ENCODE measurements at places on chromosomes 6 and 20.
A peak's percentile ranks its signal among the peaks of the same experiment; 100 is the strongest.

DNA sequence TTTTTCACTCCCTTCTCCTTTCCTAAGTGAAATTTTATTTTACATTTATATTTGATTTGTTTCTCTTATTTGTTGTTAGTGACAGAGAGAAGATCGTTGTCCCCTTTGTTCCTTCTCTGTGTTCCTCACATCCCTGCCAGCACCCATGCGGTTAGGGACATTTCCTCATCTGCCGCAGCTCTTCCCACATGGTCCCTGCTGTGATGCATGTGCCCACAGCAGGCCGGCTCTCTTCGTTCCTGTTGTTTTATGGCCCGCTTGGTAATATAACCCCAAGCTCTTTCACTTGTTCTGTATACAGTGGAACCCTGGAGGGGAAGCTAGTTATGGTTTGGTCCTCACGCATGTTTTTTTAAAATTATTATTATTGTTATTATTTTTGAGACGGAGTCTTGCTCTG lies 23.6 kb downstream of the DTD1 start:
- no peak for DNase-seq

DNA sequence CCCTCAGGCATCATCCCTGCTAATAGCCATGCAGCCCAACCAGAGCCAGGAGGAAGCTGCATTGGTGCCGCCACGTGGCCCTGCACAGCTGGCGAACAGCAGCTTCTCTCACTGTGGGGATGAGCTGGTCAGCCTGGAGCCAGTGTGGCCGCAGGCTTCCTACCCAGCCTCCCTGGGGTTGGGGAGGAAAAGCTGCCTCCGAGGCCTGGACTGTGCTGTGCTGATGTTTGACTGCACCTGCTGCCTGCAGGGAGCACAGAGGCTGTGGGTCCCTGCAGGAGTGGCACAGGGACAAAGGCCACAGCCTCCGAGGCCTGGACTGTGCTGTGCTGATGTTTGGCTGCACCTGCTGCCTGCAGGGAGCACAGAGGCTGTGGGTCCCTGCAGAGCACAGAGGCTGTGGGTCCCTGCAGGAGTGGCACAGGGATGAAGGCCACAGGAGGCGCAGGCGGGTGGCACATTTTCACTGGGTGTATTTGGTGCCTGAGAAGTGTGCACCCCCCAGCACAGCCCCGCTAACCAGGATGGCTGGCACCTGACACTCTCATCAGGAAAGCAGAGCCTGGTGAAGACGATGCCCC lies 83.9 kb downstream of the DLL1 start:
- DNase-seq: no peak

DNA sequence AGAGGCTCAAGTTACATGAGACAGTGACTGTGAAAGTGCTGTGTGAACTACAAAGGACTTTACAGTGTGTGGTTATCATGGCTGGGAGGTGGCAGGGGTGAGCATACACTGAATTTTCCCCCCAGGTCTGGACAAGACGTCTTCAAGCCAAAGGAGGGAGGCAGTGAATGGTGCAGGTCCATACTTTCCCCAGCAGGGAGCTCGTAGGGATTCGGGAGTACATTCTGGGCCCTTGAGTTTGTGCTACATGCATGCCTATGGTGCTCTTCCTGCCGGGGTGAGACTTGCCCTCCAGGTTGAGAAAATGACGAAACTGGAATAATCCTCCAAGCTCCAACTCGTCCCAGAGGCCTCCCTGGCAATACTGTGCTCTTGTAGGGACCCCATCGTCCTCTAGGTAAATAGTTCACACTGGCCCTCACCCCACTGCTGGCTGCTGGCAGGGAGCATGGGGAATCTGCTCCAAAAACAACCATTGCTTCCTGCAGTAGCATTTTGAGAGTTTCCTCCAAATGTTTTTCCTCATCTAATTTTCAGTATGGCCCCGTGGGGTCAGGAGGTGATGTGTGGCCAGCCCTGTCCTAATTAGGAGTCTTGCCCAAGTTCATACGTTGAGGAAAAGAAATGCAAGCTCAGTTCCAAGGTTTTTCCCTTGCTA lies 57.6 kb downstream of the ZNF831 start:
- no peak for DNase-seq

- no peak for DNase-seq
Observed at GRCh38 chr6:40962241-40962640, 76.8 kb downstream of the UNC5CL start.

DNA sequence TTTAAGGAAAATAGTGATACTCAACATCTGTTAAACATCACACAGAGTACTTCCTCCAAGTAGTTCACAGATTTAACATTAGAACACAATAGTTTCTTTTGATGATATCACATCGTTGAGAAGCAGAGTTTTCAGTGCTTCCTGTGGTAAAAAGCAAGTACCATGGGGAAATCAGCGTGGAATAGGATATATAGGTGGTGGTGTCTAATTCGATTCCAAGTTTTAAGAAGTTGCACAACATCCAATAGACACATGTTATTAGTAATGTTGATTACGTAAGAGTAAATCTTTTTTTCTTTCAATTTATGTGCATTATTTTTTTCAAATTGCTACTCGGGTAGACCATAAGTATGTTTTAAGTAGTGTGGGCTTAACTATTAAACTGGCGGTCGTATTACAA lies 360.7 kb downstream of the NKAIN2 start:
- no peak for DNase-seq

- DNase-seq: no peak
Observed at GRCh38 chr6:4924661-4925271, 79.1 kb downstream of the RPP40 start.

DNA sequence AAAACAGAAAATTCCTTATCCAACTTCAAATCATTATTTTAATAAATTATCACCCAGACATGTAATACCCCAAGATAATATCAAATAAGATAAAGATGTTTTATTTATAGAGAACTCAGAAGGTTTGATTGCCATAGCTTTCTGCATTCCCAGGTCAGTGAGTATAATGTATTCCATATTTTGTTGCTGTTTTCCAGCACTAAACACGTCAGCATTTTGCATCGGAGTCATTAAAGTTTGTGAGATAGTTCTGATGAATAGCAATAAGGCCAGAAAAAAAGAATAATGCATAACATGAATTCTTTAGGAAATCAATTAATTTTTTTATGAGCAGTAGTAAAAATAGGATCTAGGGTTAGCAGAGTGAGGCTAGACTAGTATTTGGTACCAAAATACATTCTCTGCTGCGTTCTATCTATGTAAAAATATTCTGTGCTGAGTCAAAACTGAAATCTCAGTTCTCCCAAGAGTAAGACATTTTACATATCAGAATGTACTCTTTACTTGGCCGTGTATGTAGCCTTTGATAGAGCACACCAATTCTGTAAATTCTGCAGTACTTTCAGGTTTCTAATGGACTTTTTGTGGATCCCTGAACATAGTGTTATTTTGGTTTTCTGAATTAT lies 269.9 kb upstream of the AGPAT4 start:
- DNase-seq: no peak

- DNase-seq: no peak
Observed at GRCh38 chr6:137775227-137775626, 91.8 kb upstream of the TNFAIP3 start.

DNA sequence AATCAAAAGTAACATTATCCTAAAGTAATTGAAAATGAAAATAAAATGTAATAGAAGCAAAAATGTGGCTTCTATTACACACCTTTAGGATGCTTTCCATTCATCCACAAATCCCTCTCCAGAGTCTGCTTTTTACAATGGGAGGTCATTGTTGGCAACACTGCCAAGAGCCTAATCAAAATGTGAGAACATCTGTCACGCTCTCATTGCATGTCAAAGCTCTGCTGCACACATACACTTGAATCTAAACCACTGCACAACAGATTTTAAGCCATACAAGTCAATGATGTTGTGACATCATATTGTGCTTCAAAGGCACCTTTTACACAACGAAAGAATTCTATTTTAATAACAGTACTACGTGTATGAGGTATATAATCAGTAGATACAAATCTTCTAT lies 82.1 kb downstream of the PREP start:
- DNase-seq: no peak

- no peak for DNase-seq
Observed at GRCh38 chr6:135215160-135215559, 34.1 kb downstream of the MYB start.

- peak; percentile 2 for DNase-seq
Observed at GRCh38 chr6:68572525-68572924, 62.6 kb upstream of the ADGRB3 start.

DNA sequence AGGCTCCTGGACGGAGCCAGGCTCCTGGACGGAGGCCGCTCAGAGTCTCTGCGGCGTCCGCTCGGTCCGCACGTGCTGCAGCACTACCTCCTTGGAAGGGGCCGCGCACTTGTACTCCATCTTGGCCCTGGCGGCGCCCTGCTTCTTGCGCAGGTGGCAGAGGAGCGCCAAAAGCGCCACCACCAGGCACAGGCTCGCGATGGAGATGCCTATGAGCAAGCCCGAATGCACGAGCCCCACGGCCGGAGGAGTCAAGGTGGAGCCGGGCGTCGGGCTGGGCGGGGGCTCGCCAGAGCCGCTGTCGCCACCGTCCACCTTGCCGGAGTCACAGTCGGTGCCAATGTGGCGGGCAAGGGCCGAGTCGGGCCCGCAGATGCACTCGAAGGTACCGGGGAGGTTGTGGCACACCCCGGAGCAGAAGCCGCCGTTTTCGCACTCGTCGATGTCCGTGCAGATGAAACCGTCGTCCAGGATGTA lies 1.7 kb downstream of the THBD start:
- DNase-seq: no peak

DNA sequence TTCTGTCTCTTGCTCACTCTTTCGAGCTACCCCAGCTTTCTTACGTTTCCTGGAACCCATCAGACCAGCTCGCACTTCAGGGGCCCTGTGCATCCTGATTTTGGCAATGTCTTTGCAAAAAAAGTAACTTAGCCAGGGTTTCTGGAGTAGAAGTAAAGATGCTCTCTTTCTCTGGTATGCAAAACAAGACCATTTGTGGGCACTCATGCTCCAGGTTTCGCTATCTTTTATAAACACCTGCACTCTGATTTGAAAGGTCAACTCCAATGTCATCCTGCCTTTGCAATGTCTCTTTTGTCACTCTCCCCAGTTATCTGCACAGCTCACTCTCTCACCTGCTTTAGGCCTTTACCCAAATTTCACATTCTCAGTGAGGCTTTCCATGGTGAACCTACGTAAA lies 869.1 kb downstream of the QKI start:
- DNase-seq: no peak

Data from neural crest cell (in vitro differentiated cells).